Foreskin keratinocyte (primary cell): ENCODE measurements at places on chromosomes 2 and 18. TPM values are rescaled to one million over a fixed set of nuclear protein-coding genes. Genes with fewer than 3 reads are reported as not detected.
A peak's percentile ranks its signal among the peaks of the same experiment; 100 is the strongest.

- no peak for DNase-seq
Observed at GRCh38 chr2:239800785-239801386, 224.3 kb downstream of the NDUFA10 start.

DNA sequence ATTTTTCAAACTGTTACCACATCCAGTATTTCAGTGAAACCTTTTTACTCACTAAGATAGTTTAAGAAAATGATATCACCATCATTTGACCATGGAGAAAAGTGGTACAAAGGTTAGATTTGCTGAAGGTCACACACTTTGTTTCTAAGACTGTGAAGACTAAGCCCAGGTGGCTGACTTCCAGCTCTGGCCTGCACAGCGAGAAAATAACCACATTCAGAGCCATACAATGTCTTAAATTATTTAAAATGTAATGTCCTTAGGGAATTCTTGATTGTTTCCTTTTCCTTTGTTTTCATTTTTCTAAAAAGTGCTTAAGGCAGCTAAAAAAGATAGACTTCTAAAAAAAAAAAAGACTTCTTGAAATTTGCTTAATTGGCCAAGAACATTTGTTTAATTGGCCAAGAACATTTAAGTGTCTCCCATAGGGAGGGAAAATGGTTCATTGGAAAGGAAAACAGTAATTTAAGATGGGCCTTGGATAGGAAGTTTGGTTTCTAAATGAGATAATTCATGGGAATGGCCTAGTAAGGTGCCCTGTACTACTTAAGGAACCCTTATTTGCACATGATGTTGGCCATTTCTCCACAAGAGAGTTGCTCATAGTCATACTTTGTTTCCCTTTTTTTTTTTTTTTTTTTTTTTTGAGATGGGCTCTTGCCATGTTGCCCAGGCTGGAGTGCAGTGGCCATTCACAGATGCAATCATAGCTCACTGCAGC is 45.2 kb downstream of the CYP1B1 start:
- no peak for DNase-seq

The TACR1 gene
- total RNA-seq: not detected in 2 replicates

GRCh38 chr2:180258579-180258978 is 251.5 kb upstream of the CWC22 start:
- no peak for DNase-seq

- DNase-seq: no peak
Observed at GRCh38 chr2:237859082-237859433, 365 bp upstream of the RAMP1 start.

GRCh38 chr2:226837787-226838603 is 2.1 kb downstream of the RHBDD1 start:
- DNase-seq: no peak

- no peak for DNase-seq
Observed at GRCh38 chr2:85914922-85915321, 26.1 kb upstream of the ST3GAL5 start.

The SH2D6 gene
- 0.25 TPM in 1 of 2 replicates, not detected in the other for total RNA-seq

The SLC40A1 gene
- 0.04 and 0.07 TPM in 2 replicates for total RNA-seq

DNA sequence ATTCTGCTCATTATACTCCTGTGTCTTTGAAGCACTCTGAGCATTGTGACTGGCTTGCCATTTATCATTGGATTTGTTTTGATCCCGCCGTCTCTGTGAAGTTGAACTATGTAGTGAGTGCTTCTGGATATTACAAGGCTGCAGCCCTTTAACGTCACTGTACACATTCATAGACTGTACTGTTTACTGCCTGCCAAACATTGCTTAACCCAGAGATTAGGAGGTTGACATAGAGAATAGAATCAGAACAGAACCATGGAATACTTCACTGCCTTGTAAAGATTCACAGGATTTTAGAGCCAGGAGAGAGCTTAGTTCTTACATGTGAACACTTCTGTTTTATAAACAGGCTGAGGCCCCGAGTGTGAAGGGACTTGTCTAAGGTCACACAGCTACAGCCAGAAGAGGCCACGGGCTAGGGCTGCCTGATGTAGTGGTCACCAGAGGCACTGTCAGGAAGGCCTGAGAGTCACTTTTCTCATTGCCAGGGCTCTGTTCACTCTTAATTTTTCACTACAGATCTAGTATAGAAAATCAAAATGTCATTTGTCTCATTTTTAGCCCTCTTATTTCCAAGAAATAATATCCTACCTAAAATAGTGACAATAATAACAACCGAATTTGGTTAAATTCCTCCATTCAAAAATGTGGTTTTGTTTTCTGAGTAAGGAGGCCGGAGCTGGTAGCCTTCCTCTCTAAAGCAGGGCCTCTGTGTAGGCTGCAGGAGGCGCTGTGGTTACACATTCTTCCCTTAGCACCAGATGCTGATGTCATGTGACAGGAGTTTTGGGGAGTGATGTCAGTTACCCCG is 87.9 kb downstream of the UGGT1 start:
- DNase-seq: no peak

GRCh38 chr18:36424741-36425142 is 127.2 kb downstream of the FHOD3 start:
- DNase-seq: no peak

GRCh38 chr2:26640331-26640745 is 828 bp downstream of the CIB4 start:
- peak; percentile 14 for DNase-seq

GRCh38 chr2:164793529-164793928 is 48.1 kb downstream of the COBLL1 start:
- DNase-seq: no peak

DNA sequence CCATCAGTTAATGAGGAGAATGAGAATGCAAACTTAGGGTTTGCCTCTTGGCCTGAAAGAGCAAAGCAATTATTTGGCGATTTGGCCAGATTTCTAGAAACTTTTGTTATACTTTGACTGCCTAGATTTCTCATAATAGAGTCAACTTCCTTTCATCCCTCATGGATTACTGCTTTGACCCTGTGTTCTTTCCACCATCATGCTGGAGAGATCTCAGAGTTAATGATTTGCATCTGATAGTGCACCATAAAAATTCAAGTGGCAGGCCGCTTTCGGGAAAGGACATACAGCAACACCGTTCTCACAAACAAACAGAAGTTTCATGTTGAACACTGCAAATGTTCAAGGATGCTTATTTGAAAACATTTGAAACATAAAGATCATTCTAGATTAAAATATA is 143.7 kb upstream of the ZFP36L2 start:
- DNase-seq: no peak

The CCL20 gene
- 0.58 and 0.81 TPM in 2 replicates for total RNA-seq

The ALPP gene
- not detected in 2 replicates for total RNA-seq

- no peak for DNase-seq
Observed at GRCh38 chr2:102637358-102637757, 18.0 kb downstream of the SLC9A2 start.

GRCh38 chr18:26631135-26631534 is 82.8 kb upstream of the KCTD1 start:
- no peak for DNase-seq

DNA sequence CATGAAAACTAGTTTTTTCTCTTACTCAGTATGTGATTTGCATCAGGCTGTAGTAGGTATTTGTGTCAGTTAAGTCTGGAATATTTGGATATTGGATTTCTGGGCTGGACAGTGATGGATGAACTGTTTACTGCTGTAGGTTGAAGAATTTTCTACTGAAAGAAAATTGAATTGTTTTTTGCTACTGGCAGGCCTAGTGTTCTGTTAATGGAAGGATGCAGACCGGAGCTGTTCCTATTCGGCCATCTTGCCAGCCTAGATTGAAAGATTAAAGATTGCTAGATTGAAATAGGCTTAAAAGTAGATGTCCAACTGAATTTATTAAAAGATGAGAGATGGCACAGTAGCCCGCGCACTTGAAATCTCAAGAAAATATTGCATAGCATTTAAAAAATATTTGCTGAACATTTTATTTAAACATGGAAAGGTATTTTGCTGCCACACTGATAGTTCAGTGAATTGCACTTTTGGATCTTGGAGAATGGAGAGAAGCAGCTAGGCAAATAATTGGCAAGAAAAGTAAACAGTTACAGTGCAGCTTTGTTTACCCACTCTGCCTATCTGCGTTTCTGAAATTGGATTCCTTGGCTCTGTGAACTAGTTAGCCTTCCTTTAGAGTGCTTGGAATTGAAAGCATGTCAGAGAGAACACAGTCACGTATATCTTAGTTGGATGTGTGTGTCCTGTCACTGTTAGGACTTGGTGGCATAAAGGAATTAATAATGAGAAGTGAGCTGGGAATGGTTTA is 54.1 kb downstream of the EPB41L5 start:
- DNase-seq: no peak

DNA sequence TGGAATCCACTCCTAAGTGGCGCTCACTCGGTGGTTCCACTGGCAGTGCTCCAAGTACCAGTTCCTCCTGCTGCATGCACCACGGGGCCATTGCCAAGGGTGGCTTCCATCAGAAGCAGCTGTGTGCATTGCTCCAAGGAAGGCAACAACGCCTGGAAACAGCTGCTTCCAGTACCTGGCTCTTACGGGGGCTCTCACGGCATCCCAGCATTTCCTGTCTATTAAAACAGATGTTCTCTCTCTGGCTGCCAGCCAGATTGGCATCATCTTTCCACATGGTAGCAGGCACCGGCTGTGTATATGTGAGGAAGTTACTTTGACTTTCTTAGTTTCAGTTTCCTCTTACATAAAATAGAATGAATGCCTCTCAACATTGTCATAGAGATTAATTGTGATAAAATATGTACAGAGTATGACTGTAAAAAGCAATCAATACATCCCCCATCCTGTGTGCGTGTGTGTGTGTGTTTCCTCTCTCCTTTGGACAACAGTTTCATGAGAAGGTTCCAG is 84.9 kb downstream of the CMPK2 start:
- no peak for DNase-seq

The VWA3B gene
- 0.35 TPM in 1 of 2 replicates, not detected in the other for total RNA-seq

- no peak for DNase-seq
Observed at GRCh38 chr2:207491086-207491485, 38.7 kb upstream of the CREB1 start.

GRCh38 chr2:149871091-149871885 is 283.7 kb upstream of the MMADHC start:
- no peak for DNase-seq

The ATG16L1 gene
- 25.8 and 29.3 TPM in 2 replicates for total RNA-seq

GRCh38 chr2:218017211-218018053 is 14.6 kb upstream of the TNS1 start:
- no peak for DNase-seq

DNA sequence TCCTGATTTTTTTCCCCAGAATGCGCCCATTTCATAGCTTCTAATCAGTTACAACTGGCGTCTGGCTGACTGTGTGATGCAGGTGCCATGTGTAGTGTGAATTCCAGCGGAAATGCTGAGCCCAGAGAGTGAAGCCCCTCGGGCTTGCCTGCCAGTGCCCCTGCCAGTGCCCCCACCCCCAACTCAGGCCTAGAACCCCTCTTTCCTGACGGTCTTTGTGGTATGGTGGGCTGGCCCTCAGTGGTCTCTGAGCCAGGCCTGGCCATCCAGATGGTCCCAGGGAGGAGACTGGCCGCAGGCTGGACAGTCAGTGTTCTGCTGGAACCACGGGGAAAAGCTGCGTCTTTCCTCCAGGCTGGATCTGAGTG is 3.1 kb downstream of the RAMP1 start:
- DNase-seq: no peak

The GALNT14 gene
- 42.0 and 46.3 TPM in 2 replicates for total RNA-seq

- peak; percentile 87 for DNase-seq
Observed at GRCh38 chr2:20514596-20515269, 67.9 kb downstream of the RHOB start.

GRCh38 chr18:1906421-1906820 is 664.9 kb downstream of the METTL4 start:
- peak; percentile 31 for DNase-seq

GRCh38 chr2:119005051-119005450 is 63.1 kb downstream of the MARCO start:
- DNase-seq: no peak

The MEX3C gene
- total RNA-seq: 57.0 and 66.5 TPM in 2 replicates

- peak; percentile 36 for DNase-seq
Observed at GRCh38 chr2:217713395-217714286, 289.2 kb downstream of the TNS1 start.

The FBXO48 gene
- 1.6 TPM in 2 replicates for total RNA-seq

DNA sequence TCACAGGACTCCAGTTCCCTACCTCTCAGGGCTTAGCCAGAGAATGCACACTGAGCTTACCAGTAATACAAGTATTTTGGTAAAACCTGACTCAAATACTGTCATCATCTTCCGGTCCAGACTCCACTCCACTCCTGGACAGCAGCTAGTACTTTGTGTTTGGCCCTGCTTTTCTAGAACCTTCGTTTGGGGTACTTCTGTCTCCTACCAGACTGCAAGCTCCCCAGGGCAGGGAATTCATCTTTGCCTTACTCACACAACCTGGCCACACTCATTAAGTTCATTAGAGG is 108.9 kb upstream of the CDC42EP3 start:
- no peak for DNase-seq

- no peak for DNase-seq
Observed at GRCh38 chr2:223148516-223148915, 96.5 kb downstream of the KCNE4 start.

The KCNIP3 gene
- 6.4 and 9.0 TPM in 2 replicates for total RNA-seq

DNA sequence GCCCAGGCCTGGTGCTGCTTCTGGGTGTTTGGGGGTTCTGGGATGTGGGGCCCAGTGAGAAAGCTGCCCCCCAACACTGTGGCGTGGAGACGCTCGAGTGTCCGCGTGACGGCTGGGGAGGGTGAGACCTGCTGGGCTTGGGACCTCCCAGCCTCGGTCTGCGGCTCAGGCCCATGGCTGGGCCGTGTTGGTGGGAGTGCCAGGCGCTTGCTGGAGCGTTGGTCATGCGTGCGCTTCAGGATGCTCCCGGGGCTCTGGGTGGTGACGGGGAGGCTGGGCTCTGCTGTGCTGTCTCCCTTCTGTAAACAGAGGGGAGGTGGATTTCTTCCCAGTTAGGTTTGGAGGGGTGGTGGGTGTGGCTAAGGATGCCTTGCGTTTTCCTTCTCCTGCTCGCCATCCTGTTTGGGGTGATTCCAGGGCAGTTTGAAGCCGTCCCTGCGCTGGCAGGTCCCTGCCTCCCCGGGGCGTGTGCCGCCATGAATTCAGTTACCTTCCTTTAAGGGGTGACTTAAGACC is 606 bp downstream of the GAL3ST2 start:
- DNase-seq: no peak

DNA sequence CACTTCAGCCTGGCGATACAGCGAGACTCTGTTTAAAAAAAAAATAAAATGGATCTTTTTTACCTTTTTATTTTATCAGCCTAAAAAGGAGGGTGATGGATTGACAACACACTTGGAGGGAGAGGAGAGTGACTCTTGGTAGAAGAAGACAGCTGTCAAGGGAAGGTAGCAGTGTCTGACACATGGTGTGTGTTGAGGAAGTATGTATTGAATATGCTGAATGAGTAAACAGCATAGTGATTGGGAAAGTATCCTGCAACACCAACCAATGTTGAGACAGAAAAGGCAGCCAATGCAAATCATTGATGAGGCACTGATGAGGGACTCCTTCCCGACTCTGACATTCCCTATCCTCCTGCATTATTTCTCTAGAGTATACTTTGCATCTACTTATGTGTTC is 306.4 kb downstream of the LPIN1 start:
- DNase-seq: no peak

- DNase-seq: peak; percentile 31
Observed at GRCh38 chr2:241123816-241124536, 21.9 kb upstream of the MTERF4 start.
